ENCODE measurements at places on chromosomes 11 and 22.

- DNase-seq = no peak
Observed at GRCh38 chr22:23565915-23566704, 14.0 kb downstream of the IGLL1 start.

DNA sequence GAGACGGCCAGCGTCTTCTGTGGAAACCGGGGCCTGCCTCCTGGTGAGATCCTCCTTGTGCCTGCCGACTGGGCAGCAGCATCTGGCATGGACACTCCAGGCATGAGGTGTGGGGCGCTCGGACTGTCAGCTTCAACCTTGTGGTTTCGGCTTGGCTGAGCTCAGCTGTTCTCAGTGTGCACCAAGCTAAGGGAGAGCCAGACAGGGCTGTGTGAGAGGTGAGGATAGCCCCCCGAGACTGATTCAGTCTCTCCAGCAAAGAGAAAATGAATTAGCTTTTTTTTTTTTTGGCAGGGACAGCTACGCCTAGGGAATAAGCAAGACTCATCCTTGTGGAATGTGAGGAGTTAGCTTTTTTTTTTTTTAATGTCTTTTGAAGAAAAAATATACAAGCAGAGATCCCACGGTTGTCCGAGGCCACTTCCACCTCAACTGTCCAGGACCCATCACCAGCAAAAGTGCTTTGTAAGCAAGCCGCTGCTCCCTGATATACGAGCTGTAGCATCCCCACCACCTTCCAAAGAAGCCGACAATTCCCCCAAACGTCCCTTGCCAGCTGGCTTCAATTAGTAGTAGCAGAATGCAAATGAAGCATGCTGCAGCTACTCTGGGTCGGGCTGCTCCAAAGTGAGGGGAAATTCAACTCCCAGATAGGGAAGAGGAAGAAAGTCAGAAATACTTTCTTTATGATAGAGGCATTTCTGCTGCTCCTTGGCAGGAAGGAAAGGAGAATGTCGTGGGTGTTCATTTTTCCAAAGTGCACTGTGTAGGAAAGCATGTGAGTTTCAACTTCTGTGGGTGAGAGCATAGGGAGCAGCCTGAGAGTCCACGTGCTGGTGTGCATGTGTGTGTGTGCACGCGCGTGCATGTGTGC is 9.7 kb upstream of the THY1 start:
- no peak for DNase-seq

GRCh38 chr11:43758927-43759326 is 78.4 kb downstream of the HSD17B12 start:
- no peak for DNase-seq

GRCh38 chr11:59000003-59000402 is 60.7 kb downstream of the GLYATL1 start:
- DNase-seq = no peak

DNA sequence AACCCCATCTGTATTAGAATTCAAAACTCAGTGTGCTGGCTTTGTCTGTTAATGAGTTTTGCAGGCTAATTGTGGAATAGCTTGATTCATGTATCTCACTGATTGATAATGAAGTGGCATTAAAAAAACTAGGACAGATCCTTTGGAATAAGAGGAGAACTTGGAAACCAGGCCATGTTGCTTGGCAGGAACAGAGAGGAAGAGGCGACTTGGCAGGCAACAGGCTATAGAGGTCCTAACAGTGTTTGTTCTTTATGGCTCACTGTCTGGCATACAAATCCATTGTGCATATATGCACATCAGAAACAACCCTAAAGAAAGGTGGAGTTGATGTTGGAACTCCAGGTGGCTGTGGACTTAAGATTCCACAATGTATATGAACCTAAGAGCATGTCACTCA is 17.4 kb upstream of the OR9I1 start:
- no peak for DNase-seq

GRCh38 chr22:48489551-48490499 is 1337.8 kb downstream of the BRD1 start:
- no peak for DNase-seq

GRCh38 chr22:35357883-35358621 is 22.8 kb upstream of the HMOX1 start:
- no peak for DNase-seq

DNA sequence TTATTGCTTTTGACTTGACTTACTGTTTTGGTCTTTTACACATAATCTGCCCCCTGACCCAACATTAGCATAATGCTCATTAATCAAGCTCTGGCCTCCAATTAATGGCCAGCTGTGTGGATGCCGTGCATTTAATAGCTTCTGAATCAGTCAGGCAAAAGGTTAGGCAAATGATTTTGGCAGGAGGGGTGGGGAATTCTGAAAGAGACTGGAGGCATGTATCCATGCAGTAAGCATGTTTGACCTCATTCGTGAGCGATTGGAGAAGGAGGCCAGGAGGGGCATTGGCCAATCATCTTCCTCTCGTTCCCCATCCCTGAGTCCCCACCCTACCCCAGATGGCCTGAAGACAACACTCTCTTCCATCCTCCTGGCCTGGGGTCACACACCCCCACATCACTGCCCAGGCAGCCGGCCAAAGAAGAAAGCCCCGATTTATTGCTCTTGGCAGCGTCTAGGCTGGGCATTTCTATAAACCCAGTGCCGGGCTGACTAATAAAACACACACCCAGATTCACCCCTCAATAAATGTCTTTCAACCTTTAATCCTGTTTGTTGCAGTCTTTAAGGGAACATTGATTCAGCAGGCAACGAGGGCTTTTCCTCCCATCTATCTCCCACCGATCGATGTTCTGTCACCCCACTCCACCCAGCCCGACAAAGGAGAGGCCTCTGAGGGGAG is 150.0 kb downstream of the OPCML start:
- DNase-seq = no peak

GRCh38 chr11:62608776-62609175 is 3.8 kb downstream of the EML3 start:
- no peak for DNase-seq

DNA sequence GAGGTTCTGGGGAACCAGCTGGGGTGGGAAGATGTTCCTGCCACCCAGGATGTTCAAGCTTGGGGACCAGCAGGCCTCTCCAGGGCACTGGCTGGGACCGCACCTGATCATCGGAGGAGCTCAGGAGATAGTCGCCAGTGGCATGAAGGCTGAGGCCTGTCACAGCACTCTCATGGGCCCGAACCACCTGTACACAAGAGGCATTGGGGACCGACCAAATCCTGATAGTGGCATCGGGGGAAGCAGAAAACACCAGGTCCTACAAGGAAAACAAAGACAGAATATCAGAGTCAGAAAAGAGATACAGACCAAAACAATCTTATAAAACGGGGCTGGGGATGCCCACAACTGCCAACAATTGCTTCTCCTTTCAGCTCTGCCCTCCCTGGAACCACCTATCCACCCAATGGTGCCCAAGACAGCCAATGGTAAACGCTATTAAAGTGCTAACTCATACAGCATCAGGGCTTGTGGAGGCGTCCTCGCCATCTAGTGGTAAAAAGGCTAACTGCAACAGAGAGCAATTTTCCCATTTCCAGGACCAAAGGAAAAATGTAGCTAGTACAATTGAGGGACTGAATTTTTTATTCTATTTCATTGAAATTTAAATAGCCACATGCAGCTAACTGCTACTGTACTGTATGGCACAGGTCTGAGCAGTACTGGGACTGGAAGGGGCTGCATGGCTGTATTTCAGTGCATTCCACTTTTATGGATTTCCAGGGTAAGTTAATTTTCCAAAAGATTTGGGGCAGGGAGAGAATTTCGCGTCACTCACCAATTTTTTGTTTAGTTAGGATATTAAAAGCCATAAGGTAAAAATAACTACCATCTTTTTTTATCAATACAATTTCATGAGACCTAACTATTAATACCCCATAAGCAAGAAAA is 7.1 kb downstream of the PRPF19 start:
- no peak for DNase-seq

DNA sequence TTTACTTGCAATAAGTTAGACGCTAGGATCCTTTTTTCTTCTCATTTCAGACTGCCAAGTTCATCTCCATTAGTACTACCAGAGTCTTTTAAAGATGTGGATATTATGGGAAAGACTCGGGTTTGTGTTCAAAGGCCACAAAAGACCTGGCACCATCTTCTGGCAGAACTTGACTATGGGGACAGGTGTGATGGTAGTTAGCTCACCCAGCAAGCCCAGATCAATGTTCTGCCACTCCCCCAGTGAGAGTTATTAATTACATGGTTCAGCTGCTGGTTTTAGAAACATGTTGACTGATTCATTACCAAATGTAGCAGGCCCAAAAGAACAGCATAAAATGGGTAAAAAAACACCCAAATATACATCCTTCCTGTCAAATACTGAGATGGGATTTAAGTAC is 333.5 kb upstream of the PITPNB start:
- no peak for DNase-seq

DNA sequence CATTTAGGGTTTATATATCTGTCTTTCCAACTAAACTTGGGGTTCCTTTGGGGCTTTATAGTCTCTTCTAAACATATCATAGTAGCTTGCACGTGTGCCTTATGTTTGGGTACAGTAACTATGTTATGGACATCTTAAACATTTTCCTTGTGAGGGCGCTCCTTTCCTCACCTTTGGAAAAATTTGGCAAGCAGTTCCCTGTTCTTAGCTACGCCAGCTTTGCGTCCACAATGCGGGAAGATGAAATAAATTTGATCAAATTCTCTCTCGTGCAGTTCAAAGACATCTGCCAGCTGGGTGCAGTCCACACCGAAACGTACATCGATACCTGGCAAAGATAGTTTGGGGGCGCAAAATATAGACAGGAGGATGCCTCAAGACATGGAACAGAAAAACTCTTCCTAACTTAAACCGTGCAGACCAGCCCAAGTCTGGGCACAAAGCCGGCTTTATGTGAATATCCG is 548 bp downstream of the FDXACB1 start:
- no peak for DNase-seq

GRCh38 chr11:55172734-55173415 is 89.1 kb upstream of the TRIM48 start:
- no peak for DNase-seq

- no peak for DNase-seq
Observed at GRCh38 chr11:60860943-60861342, 5.2 kb upstream of the PTGDR2 start.

DNA sequence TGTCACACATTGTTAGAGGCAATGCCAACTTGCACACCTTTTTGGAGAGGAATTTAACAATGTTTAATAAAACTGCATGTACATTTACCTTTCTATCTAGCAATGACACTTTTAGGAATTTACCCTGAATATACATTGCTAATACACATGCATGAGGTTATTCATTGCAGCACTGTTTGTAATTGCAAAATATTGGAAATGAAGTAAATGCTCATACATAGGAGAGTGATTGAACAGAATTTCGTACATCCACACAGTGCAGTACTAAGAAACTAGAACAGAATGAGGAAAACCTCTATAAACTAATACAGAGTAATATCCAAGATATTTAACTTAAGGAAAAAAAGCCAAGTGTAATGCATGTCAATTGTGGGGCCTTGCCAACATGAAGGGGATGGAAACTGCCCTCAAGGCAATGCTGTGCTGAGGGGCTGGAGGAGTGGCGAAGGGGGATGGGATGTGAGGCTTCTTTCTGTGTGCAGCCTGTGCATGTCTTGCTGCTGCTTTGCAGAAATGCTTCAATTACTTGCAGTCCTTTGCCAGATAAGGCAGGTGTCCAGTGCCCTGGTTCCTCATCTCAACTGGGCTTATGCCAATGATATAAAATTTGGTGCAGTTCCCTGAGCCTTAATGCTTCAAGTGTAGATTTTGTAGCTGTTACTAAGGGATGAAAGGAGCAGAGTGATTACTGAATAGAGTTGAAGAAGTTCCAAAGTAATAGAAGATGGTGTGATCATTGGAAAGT is 96.1 kb downstream of the GRIA4 start:
- no peak for DNase-seq

GRCh38 chr11:78573681-78574080 is 983 bp downstream of the NARS2 start:
- DNase-seq = no peak

GRCh38 chr11:123532131-123532530 is 102.1 kb downstream of the GRAMD1B start:
- no peak for DNase-seq

GRCh38 chr22:46788441-46789172 is 26.2 kb downstream of the TBC1D22A start:
- DNase-seq = no peak

GRCh38 chr11:123700772-123701171 is 40.7 kb downstream of the ZNF202 start:
- DNase-seq = no peak

- DNase-seq = peak; percentile 49
Observed at GRCh38 chr11:122628810-122629555, 26.5 kb upstream of the UBASH3B start.

DNA sequence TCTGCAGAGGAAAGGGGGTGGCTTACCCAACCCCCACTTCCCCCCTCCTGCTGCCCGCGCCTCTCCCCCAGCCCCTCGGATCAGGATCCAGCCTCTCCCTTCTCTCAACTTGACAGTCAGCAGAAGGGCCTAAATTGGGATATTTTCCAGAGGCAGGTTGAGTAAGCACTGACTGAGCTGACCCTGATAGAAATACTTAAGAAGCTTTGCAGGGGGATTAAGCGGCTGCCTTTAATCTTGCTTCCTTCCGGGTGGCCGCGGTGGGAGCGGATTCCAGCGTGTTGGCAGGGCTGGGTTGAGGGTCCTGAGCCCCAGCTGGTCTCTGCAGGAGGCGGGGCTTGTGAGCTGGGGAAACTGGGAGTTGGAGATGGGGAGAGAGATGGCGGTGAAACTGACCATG is 445.2 kb downstream of the NTM start:
- no peak for DNase-seq

DNA sequence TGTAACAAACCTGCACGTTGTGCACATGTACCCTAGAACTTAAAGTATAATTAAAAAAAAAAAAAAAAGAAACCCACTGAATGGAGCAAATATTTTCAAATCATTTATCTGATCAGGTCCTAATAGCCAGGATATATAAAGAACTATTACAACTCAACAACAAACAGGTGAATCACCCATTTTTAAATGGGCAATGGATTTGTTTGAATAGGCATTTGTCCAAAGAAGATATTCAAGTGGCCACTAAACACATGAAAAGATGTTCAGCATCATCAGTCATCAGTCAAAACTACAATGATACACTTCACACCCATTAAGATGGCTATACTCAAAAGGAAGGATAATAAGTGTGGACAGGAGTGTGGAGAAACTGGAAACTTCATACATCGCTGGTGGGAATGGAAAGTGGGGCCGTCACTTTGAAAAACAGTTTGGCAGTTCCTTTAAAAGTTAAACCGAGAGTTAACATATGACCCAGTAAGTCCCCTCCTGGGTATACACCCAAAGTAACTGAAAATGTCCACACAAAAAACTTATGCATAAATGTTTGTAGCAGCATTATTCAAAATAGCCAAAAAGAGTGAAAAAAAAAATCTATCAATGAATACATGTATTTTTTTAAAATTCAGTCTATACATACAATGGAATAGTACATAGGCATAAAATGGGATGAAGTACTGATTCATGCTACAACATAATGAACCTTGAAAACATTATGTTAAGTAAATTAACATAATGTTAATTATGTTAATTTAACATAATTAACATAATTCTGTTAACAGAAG is 53.1 kb downstream of the ARRB1 start:
- no peak for DNase-seq

DNA sequence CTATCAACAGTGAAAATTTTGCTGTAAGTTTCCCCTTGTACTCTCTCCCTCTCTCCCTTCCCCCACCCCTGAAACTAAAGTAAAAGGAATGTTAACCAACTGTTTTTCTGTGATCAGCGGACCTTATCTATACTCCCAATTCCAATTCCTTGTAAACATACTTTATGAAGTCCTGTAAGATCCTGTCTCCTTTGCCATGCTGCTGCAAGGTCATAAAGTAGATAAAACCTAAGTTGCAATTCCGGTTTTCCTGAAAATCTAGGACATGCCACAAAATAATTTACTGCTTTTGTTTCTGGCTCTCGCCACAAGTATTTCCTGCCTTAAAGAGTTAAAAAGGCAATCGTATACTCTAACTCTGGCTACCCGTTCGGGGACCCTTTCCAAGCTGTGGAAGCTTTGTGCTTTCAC is 1469.0 kb downstream of the LRRC4C start:
- DNase-seq = no peak
